ENCODE measurements at places on chromosomes 11 and 22.

DNA sequence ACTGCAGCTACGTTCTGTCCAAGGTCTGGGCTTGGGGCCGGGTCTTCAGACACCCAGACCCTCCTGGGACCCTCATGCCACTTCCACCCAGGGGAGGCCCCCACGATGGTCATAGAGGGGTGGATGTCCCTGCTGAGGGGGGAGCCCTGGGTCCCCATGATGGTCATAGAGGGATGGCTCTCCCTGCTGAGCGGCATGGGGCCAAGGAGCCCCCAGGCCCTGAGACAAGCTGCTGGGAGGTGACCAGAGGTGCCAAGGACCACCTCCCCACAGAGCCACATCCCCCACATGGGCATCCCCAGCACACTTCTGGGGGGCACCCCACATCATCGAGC is 7.2 kb downstream of the MUC5B start:
- no peak for DNase-seq

- DNase-seq = no peak
Observed at GRCh38 chr11:114353443-114353842, 46.9 kb downstream of the C11orf71 start.

- no peak for DNase-seq
Observed at GRCh38 chr11:46697303-46697702, 3.1 kb downstream of the ARHGAP1 start.

GRCh38 chr11:68093565-68093964 is 27.6 kb downstream of the CHKA start:
- no peak for DNase-seq
